ENCODE measurements at places on chromosomes 16 and 17.
A peak's percentile ranks its signal among the peaks of the same experiment; 100 is the strongest.

DNA sequence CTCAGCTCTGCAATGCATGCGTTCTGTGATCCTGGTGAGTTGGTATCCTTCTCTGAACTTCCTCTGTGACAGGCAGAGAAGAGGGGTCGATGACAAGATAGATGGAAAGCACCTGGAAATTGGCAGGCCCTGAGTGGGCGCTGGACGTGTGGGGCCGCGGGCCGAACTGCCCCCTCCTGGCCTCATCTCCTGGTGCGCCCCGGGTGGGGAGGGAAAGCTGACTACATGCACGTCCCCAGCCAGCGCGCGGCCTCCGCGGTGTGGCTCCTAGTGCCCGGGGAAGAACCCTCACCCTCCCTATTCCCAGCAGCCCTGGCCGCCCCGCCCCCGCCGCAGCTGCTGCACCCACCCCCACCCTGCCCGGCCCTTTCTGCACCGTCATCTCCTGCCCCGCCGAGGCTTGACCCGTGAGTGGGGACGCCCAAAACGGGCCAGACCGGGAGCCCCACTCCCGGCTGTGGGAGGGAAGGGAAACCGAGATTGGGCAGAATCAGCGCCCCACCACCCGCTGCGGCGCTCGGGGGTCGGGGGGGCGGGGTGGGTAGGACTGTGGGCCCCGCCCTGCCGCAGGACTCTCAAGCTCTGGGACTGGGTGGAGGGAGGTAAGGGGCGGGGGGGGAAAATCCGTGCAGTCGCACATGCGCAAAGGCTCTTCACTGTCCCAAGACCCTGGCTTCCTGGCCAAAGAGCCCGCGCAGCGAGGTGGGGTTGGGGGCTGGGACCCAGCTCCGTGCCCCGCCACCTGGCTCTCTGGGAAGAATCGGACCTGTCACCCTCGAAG, at the start of gene NOL3:
TSS of gene NOL3 (plus strand) at position 371 of the 781 bp plus-strand sequence.
- peak; percentile 91 for DNase-seq

- DNase-seq: no peak
Observed at GRCh38 chr17:31313982-31314781, at the start of gene EVI2B. TSS of gene EVI2B (minus strand) at chr17:31314054. CDS start at chr17:31305609, 8,445 bp downstream.

DNA sequence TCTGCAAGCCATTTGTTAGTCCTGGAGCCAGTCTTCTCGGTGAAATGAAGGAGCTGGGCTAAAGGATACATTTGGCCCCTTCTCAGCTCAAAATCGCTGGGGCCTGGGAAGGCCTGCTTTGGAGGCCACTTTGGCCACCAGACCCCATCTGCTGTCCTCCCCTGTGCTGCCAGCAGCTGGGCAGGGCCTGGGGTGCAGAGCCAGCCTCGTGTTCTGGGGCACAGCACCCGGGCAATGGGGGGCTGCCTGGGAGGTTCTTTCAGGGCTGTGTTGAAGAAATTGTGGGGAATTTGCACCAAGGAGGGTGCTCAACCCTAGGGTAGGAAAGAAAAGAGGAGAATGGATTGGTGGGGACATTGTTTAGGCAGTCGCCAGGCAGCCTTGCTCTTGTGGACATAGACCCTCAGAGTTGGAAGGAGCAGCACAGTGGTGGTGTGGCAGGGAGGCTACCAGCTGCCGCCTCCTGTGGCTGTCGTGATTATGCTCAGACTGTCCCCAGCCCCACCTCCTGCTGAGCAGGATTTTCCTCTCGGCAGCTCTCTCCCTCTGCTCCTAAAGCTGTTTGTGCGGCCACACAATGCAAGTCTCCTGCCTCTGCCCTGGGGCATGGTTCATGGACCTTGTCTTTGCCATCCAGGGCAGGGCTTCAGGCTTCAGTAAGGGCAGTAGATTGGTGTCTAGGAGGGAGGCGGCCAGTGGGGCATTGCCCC, 174.8 kb downstream of the NTN1 start:
- peak; percentile 56 for DNase-seq

- no peak for DNase-seq
Observed at GRCh38 chr17:13000561-13000960, 17.3 kb downstream of the ELAC2 start.

GRCh38 chr16:56513972-56514371, 5.9 kb downstream of the BBS2 start:
- DNase-seq: peak; percentile 67

DNA sequence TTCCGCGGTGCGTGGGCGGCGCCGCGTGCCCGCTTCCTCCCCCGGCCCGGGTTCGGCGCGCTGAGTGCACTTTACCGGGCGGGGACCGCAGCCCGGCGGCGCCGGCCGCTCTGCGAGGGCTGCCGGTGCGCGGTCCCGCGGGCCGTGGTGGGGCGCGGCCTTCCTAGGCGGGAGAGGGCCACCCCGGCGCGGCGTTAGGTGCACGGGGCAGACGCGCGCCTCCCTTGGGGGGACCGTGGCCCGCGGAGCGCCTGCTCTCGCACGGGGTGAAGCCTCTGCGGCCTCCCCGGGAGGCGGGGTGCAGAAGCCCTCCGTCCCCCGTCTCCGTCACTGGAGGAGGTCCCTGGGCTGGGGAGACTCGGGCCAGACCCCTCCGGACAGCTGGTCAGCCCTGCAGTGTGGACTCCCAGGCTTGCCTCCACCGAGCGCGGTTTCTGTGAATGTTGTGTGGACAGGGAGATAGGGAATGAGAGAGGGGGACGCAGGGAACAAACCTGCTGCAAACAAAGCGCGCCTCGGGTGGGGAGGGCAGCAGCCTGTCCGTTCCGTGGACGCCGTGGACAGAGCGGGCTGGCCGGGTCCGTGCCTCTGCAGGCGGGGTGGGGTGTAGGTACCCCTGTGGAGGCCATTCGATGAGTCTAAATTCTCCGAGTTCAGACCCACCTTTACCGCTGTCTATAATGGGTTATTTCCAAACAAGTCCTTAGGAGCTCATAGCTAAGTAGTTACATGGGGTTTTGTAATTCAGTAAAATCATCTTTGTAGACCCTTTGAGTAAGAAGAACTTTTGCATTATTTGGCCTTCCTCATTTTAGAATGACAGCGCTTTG, 721 bp downstream of the TBCD start:
- DNase-seq: no peak

DNA sequence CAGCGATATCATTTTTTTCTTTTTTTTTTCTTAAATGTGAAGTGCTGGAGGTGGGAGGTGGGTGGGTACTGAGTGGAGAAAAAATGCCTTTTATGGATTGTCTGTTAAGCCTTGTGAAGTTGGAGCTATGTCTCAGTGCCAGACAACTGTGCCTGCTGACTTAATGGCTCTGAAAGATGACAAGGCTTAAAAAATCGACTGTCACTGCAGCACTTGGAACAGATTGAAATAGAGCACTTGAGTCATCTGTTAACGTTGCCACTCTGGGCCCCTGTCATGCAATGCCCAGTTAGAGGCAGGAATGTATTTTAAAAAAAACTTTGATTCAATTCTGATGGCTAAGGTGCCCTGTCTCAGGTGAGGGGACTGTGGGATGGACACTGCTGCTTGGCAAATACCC, 108.2 kb upstream of the HS3ST2 start:
- no peak for DNase-seq

- peak; percentile 57 for DNase-seq
Observed at GRCh38 chr17:7477392-7478275, 1.8 kb downstream of the ZBTB4 start.

- no peak for DNase-seq
Observed at GRCh38 chr17:82317394-82318168, at the start of gene CD7. TSS of gene CD7 (minus strand) at chr17:82317608. CDS start at chr17:82317495, 113 bp downstream.

DNA sequence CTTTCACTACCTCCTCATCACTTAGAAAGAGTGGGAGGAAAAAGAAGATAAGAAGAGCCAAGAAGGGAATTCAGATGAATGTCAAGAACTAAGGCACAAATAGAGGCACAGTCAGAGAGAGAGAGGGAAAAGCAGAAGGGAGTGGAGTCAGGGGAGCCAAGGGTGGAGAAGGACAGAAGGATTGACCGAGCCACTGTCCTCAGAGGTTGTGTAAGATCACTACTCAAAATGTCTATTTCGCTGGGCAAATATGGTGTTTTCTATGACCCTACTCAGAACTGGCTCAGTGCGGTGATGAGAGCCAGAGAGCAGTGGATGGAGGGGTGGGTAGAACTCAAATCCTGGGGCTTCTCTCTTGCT, 139.2 kb upstream of the HS3ST2 start:
- no peak for DNase-seq

GRCh38 chr17:49779156-49779738, 9.2 kb upstream of the KAT7 start:
- no peak for DNase-seq

DNA sequence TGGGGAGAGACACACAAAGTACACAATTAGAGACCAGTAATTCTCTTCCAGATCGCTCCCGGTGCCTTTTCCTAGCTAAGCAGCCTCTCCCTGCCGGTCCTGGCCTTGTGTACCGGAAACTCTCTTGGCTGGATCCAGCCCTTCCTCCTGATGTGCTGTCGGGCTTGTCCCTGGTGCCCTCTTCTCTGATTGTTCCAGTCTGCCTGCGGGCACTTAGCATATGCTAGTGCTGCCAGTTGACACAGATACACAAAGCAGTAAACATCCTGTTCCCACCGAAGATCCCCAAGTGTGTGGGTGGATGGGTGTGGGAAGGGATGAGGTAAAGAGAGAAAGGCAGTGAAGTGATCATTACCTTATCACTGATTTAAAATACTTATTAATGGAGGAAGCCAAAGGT, 9.7 kb downstream of the HS3ST3B1 start:
- no peak for DNase-seq

DNA sequence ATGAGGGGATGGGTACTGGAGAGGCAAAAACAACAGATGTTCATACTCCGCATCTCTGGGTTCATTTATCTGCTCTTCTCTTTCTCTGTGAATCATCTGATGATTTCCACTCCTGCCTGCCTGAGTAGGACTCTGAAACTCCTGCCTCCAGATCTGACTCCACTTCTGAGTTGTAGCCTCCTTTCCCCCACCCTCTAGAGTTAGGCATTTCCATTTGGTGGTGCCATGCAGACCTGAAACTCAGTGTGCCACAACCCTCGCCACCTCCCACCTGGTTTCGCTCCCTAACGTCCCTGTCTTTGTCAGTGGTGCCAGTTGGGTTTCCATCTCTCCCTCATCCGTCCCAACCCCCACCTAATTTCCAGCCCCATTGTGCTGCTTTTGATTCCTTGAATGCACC, 126.2 kb downstream of the PRKCB start:
- no peak for DNase-seq

DNA sequence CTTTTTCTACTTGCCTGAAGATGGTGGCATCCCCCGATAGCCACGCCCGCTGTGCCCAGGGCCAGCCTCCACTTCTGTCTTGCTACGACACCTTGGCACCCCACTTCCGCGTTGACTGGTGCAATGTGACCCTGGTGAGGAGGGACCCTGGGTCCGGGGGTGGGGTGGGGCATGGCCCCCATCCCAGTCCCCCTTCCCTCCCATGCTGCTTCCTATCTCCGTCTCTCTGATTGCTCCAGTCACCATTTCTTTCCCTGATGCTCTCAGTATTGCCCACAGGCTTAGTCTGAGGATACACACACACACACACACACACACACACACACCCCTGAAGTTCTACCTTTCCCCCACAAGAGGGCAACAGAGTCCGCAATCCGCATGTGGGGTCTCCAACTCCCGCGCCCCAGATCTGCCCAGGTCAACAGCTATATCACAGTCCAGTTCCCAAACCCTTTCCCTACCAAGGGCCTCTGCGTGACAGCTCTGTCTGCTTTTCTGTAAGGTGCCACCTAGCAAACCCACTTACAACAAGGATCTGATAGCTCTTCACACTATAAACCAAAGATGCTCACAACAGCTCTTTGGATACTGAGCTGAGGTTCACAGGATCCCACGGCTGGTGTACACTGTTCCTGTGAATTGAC, 3.4 kb downstream of the SGCA start:
- DNase-seq: peak; percentile 88

DNA sequence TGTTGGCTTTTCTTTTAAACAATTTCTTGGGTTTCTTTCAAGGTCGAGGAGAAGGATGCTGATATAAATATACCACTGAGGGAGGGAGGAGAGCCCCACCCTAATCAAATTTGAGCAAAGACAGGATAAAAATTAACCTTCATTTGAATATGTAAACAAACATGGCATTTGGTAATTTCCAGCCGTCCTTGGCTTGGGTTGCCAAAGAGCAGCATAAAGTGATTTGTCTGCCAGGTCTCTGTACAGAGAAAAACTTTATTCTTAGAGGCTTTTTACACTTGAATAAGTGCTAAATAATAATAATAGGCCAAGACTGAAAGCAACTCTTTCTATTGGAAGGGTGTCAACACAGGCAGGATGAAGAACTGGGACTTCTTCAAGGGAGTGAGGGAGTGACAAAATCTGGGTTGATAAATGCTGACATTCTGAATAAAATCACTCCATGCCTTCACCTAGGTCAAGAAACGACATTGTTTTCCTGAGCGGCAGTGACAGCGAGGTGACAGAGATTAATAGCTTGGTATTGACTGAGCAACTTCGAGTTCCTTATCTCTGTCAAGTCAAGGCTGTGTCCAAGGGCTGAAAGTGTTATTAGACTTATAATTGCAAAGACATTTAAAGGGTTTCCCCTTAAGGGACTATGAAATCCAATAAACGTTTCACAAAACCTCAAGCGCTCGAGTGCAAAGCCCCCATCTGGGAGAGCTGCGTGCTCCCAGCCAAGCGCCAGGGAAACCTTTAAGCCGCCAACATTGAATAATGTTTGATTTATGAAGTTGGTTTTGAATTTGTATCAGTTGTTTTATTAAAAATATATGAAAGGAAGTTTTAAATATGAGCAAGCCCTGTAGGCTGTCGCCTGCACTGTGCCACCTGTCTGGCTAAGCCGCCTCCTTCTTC, 269.5 kb upstream of the N4BP1 start:
- DNase-seq: no peak

GRCh38 chr16:75495076-75495674, at the start of gene CHST6:
TSS of gene CHST6 (minus strand) at chr16:75495441. CDS start at chr16:75479828, 15,613 bp downstream.
- peak; percentile 71 for DNase-seq

DNA sequence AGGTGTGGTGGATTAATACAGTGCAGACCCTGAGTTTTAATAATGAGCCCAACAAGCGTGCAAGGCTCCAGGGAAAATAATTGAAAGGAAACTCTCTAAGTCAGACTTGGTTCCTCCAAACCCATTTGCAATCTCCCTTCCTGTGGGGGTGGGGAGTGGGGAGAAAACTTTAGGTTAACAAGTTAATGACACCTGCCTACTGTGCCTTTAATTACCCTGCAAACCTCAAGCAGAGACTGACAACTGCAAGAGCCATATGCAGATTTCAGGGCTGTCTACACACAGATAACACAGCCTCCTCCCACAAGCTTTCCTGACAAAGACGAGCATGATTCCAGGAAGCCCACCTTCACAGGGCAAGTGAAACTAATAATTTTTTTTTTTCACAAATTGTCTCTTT, 359.3 kb downstream of the HS3ST4 start:
- no peak for DNase-seq

All from Caco-2 (cell line).